ENCODE measurements at places on chromosomes 7 and 10.
A peak's percentile ranks its signal among the peaks of the same experiment; 100 is the strongest.

DNA sequence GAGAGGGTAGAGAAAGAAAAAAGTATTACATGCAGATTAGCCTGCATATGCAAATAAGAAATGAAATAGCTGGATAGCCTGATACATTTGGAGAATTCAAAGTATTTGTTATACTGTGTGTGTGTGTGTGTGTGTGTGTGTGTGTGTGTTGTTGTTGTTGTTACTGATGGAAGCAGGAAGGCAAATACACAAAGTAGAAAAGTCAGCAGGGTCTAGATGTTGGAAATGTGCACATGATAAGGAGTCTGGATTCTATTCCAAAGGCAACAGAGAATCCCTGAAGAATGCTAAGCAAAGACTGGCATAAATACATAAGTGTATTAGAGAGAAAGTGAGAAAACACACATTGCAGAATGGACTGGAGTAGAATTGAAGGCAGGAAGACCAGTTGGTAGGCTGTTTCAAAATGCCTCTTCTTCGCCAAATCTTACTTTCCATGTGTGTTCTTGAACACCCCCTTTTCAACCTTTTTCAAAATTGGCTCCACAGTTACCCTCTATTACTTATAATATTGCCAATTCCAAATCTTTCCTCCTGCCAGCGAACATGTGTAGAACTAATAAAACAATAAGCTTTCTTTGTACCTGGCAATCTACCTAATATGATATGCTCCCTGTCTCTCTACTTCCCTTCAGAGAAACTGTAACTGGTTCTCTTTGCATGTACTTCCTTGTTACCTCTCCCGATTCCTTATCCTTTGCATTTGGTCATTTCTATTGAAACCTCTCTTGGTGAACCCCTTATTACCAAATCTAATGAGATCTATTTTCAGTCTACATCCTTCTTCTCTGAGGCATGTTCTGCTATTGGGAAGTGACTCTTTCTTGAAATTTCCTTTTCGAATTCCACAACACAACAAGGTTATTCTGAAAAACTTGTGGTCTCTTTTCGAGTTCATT is 6.2 kb downstream of the CPED1 start:
- no peak for DNase-seq

GRCh38 chr10:112246-112645 is 23.0 kb upstream of the ZMYND11 start:
- peak; percentile 35 for DNase-seq

DNA sequence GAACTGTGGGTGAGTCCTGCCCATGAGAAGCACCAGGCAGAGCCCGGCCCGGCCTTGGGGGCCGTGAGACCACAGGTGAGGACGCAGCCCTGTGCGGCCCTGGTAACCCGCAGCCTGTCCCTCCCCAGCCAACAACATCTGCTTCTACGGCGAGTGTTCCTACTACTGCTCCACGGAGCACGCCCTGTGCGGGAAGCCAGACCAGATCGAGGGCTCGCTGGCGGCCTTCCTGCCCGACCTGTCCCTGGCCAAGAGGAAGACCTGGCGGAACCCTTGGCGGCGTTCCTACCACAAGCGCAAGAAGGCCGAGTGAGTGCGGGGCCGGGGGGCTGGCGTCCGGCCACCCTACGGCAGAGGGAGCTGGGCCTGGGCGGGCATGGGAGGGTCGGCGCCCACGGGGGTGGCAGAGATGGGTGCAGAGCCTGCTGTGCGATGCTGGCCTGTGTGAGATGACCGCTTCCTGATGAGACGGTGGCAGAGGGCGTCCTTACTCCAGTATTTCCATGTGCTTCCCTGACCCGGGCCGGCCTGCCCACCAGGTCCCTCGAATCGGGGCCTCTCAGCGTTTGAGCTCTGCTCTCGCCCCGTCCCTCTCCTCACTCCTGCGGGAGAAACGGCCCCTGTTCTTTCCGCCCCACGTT is 34.1 kb upstream of the FOXL3 start:
- no peak for DNase-seq

- DNase-seq, result peak; percentile 100
Measured at GRCh38 chr10:79322616-79323543, 24.4 kb upstream of the PPIF start.

GRCh38 chr10:84015877-84016595 is 123.3 kb upstream of the GHITM start:
- DNase-seq, result no peak

DNA sequence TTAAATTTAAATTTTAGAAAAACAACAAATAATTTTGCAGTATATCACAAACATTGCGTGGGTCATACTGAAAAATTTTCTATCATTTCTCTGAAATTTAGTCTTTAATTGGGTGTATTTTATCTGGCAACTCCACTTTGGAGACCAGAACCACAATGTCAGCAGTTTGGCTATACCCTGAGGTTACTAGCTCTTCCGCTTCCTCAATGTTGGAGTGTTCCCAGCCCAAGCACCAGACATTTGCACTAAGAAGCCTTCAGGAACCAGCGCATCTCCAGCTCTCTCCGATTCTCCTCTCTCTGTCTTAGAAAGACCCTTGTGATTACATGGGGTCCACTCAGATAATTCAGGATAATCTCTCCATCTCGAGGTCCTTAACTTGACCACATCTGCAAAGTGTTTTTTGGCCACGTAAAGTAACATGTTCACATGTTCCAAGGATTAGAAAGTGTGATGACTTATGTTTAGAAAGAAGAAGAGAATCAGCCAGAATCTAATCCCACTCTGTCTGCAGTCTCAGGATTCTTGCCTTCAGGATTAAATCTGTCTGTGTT is 43.1 kb upstream of the ADRB1 start:
- no peak for DNase-seq

GRCh38 chr10:42875798-42876341 is 93.3 kb downstream of the BMS1 start:
- DNase-seq, result peak; percentile 47

DNA sequence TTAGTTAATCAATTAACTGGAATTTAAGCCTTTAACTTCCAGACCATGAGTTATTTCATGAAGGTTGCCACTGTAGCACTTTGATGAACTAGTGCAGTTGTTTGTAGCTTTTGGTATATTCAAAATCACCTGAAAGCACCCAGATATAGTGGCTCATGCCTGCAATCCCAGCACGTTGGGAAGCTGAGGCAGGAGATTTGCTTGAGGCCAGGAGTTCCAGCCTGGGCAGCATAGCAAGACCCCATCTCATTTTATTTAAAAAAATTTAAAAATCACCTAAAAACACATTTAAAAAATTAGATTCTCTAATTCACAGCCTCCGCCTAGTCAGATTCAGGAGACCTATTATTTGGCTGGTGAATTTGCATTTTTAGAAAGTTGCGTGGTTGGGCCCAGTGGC is 9.0 kb downstream of the TBC1D12 start:
- DNase-seq, result no peak

- no peak for DNase-seq
Measured at GRCh38 chr10:118955531-118955930, 74.0 kb upstream of the NANOS1 start.

DNA sequence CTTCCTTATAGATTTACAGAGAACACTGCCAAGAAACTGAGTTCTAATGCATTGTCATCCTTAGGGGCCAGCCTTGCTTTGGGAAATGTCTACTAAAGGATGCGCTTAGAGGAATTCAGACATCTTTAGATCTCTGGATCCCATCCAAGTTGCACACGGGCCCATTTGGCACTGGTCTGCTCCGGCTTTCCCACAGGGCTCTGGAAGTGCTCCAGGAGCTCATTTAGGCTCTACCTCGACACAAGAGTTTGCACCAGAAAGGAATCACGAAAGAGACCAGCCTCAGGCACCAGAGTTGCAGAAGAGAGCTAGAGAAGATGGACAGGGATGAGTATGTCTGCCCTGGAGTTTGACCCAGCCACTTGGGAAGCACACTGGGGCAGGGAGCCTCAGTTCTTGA is 150.1 kb upstream of the TMEM72 start:
- DNase-seq, result peak; percentile 37

- no peak for DNase-seq
Measured at GRCh38 chr10:68566351-68566750, 6.2 kb downstream of the TET1 start.

DNA sequence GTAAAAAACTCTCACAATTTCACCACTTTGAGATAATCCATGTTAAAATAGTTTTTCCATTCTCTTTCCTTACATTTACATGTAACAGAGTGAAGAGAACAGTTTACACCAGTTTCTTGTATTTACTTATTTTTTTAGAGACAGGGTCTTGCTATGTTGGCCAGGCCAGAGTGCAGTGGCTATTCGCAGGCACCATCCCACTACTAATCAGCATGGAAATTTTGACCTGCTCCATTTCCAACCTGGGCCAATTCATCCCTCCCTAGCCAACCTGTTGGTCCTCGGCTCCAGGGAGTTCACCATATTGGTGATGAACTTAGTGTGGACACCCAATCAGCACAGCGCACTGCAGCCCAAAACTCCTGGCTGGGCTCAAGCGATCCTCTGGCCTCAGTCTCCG is 74.1 kb downstream of the LYZL2 start:
- no peak for DNase-seq

- no peak for DNase-seq
Measured at GRCh38 chr10:72085864-72086465, 2.4 kb downstream of the SPOCK2 start.

- no peak for DNase-seq
Measured at GRCh38 chr10:45241865-45242520, 73.4 kb downstream of the OR13A1 start.

All from PC-3 (cell line).